ENCODE measurements at places on chromosomes 1 and 21.

DNA sequence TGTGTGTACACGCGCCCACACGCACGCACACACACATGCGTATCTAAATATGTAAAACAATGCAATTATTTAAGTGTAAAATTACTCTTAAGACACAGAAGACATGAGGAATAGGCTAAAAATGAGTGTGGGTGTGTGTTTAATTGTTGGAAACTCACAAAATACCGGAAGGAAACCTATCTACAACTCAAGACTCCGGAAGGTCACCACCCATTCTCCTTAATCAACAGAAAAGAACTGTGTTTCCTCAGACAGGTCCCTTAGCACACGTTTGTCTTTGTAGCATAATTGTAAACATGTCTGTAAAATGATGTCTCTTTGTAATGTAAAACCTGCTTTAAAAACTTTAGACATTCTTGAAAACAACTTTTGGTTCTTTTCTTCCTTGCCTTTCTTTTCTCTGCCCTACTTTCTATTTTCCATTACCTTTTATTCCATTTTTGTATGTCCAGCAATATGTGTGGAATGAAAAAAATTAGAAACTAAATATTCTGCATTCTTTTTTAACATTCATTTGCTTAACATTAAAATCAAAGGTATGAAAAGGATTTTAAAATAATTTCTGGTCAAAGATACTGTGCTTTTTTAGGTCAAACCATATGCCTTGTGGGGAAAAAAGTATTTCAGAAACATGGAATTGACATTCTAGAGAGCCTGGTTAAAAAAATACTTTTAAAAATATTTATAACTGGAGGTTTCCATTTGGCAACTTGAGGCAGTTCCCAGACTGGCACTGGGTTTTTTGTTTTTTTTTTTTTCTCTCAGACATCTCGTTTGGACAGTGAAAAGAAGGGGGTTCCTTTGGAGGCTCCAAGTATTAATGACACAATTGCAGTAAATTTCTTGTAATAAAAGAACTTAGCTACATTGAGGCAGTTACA lies 46.2 kb downstream of the ATP5PF start:
- DNase-seq = peak; percentile 20

GRCh38 chr1:88973520-88974137 lies 18.8 kb downstream of the KYAT3 start:
- peak; percentile 52 for DNase-seq

GRCh38 chr21:36989699-36990507 lies 16.6 kb upstream of the RIPPLY3 start:
- DNase-seq = peak; percentile 92

- DNase-seq = no peak
Observed at GRCh38 chr1:226799634-226800281, 60.7 kb upstream of the ITPKB start.

GRCh38 chr1:23528250-23528978 lies 2.6 kb downstream of the E2F2 start:
- peak; percentile 68 for DNase-seq

- no peak for DNase-seq
Observed at GRCh38 chr1:54096227-54096876, 42.9 kb downstream of the TCEANC2 start.

- DNase-seq = no peak
Observed at GRCh38 chr1:225662155-225662554, 9.2 kb upstream of the ENAH start.

DNA sequence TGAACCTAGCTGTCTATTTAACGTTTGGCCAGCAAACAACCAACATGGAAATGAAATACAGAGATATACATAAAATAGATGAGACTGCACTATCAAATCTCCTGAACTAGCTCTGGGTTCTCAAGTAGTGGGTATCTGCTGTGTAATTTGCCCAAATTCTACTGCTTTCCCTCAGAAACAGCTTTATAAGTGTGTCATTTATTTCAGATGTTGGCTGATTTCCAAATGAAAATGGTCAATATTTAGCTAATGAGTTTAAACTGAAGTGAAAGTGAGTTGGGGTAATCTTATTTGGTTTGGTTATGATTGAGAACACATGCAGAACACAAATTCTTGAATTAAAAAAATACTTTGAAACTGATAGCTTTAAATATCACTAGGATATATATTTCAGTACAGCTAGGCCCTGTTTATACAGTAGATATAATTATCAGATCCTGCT lies 601.7 kb upstream of the CXADR start:
- no peak for DNase-seq

DNA sequence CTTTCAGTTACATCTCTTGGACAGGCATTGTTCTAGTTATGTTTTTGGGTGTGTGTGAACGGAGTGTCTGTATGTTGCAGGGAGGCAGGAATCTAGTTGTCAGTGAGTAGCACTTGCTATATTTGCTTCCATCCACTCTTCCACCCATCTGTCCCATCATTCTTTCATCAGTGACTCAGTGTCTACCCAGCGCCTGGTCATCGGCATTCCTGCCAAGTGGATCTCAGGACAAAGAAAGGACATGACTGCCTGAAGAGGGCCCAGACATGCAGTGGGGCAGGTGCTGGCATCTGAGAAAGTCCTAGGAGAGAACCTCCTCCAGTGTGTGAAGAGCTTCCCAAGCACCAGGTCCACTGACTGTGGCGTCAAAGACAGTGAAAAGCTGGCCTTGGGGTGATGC lies 27.3 kb upstream of the MAGOH start:
- no peak for DNase-seq

- no peak for DNase-seq
Observed at GRCh38 chr1:74578101-74578500, 65.7 kb upstream of the LRRC53 start.

- peak; percentile 98 for DNase-seq
Observed at GRCh38 chr1:24683713-24684162, 40.6 kb downstream of the SRRM1 start.

- DNase-seq = no peak
Observed at GRCh38 chr1:95534985-95535384, 301.0 kb downstream of the RWDD3 start.

- no peak for DNase-seq
Observed at GRCh38 chr1:15756143-15757015, 2.2 kb upstream of the FBLIM1 start.

- DNase-seq = no peak
Observed at GRCh38 chr1:187294421-187295201, 465.9 kb downstream of the PLA2G4A start.

DNA sequence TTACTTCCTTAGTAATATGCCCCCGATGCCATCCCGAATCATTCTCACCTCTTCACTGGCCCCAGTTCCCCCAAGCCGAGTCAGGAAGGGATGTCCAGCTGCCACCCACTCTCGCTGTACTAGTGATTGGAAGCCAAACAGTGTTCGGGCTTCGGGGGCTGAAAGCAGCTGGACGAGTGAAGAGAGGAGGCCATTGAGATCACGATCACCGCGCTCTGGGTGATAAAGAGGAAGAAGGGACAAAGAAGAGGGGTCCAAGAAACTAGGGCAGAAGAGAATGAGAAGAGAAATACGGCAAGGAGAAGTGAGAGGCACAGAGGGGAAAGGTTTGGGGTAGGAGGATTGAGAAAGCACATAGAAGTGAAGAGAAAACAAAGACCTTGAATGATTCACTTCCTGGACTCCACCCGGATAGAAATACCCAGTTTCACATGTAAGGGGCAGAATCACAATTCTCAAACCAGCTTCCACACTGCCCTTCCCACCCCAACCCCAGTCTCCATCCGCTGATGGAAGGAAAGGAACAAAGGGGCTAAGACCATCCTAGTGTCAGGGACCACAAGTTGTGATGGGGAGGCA lies 3.7 kb upstream of the SF3B4 start:
- peak; percentile 16 for DNase-seq

DNA sequence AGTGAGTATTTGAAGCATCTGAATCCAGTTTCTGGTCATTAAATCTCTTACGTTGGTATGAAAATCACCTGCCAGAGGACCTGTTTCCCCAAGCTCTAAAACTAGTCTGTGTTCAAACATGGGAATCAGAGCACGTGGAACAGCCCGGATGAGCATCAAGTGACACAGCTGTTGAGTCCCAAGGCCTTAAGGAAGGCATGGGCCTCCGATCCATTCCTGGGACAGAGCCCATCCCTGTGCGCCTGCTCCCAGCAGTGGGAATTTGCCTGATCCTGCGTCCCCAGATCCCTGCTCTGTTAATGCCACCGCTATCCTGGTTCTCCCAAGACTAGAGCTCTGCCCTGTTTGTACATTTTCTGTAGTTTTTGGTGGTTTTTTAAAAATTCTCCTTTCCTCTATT lies 68.4 kb upstream of the FBXO28 start:
- DNase-seq = no peak

GRCh38 chr1:43870306-43870705 lies 63.3 kb upstream of the ARTN start:
- no peak for DNase-seq

- DNase-seq = no peak
Observed at GRCh38 chr1:44632598-44632997, 41.7 kb downstream of the TMEM53 start.

DNA sequence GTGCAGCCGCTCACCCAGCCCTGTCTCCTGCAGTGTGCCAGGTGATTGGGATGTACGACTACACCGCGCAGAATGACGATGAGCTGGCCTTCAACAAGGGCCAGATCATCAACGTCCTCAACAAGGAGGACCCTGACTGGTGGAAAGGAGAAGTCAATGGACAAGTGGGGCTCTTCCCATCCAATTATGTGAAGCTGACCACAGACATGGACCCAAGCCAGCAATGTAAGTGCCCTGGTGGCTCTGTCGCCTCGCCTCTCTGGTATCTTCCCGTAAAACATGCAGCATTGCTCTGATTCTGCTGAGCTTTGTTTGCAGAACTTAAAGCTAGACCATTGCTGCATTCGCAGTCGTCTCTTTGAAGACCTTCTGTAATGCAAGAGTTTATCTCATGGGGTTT lies 79.2 kb downstream of the ATP5PO start:
- peak; percentile 22 for DNase-seq

DNA sequence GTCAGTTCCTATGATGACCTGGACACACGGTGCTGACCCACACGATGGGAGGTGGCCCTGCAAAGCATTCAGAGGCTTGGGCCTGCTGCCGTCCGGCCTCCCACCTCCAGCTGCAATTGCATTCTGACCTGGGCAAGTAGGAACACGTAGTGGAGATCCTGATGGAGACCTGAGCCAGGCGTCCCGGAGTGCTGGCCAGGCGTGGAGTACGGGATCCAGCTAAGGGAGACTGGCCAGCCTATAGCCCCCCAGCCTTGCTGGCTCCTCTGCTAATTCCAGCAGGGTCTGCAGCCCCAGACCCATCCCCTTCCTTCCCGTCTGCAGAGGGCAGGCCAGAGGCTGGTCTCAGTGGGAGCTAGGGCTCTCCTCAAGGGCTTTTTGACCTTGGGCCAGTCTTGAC lies 11.2 kb downstream of the CD46 start:
- no peak for DNase-seq

DNA sequence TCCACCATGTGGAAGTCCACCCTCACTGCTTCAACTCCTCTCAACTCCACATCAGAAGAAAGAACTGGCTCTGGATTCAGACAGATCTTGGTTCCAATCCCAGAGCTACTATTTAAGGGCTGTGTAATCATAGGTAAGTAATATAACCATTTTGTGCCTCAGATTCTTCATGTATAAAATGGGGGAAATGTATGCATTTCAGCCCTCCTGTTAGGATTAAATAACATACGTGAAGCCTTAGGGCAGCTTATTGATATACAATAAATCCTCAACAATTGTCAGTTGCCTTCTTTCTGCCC lies 23.3 kb downstream of the OTUD7B start:
- no peak for DNase-seq

DNA sequence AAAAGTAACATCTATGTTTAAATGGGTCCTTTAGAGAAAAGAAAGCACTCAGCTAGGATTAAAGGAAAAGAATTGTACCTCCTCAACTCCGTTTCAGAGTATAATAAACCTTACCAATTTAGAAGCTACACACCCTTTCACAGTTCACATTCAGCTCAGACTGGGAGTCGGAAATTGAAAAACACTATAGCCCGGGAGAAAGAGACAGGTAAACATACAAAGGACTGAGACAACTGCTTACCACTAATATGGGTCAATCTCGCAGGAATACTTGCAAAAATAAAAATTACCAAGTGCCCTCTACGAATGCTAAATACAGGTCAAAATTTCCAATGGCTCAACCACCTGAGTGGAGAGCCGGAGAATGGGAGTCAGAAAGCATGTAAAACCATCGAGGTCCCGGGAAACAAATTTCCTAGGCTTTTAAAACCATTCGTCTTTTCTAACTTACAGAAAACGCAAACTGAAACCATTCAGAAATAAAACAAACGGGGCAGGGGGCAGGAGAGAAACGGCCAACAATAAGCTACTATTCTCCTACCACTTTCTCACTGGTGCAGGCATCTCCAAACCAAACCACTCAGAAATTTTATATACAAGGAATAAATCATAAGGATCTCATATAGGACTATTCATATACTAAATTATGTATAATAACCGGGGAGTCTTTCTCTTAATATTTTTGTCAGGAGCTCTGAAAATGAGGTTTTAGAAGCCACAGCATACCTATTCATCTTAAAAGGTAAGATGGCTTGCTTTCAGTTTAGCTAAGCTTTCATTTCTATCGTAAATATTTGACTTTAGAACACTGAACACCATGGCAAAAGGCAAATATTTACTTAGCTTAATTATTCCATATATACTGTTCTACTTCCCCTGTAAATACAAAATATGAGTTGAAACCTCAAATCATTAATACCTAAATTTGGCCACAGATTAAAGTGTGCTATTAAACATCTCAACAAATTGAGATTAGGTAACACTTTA lies 136.5 kb downstream of the RERE start:
- no peak for DNase-seq

DNA sequence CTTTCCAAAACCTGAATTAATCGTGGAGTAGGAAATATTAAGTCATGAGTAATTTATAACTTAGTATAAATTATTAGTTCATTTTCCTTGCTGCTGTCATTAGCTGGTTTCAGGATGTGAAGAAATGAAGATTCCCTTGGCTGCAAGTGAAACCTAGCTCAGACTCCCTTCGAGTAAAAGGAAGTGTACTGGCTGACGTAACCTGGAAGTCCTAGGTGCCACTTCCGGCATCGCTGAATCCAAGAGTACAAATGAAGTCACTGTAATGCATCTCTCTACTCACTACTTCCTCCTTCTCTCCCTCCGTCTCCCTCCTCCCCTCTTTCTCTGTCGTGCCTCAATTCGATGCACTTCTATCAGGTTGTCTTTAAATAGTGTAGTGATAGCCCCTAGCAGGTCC lies 28.8 kb downstream of the ZP4 start:
- DNase-seq = no peak

GRCh38 chr1:185813401-185813979 lies 79.3 kb downstream of the HMCN1 start:
- peak; percentile 69 for DNase-seq

- DNase-seq = no peak
Observed at GRCh38 chr1:99969260-99969728, 502 bp upstream of the SLC35A3 start.

- DNase-seq = no peak
Observed at GRCh38 chr1:187229496-187229895, 400.7 kb downstream of the PLA2G4A start.

GRCh38 chr1:53286955-53287354 lies 40.9 kb downstream of the LRP8 start:
- no peak for DNase-seq

GRCh38 chr1:7707527-7707926 lies 63.6 kb upstream of the VAMP3 start:
- DNase-seq = peak; percentile 46

- DNase-seq = peak; percentile 34
Observed at GRCh38 chr21:37006486-37007291, at the start of gene RIPPLY3. TSS of gene RIPPLY3 (plus strand) at chr21:37006702. CDS start at chr21:37006773, 71 bp downstream.

GRCh38 chr1:194026422-194026821 lies 840.0 kb upstream of the B3GALT2 start:
- no peak for DNase-seq

- peak; percentile 13 for DNase-seq
Observed at GRCh38 chr1:183331091-183331742, 87.0 kb downstream of the NMNAT2 start.

All from fibroblast of skin of right biceps (primary cell).